ENCODE measurements at places on chromosomes 1 and 21.

DNA sequence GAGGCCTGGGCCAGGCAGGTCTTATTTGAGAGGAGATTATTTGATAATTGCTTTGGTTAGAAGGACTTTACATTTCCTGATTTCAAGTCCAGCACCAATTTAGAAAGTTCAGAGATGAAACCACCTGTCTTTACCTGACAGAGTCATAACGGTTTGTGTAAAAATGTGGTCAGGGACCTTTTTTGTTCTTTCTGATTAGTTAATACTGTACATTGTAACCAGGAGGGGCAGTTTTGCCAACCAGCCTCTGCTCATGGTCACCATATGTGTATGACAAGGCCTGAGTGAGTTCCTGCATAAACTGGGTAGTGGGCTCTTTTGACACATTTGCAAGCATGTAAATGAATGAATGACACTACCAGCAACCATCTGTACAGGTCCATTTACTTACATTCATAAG lies 55.8 kb downstream of the VANGL1 start:
- DNase-seq: no peak

- no peak for DNase-seq
Observed at GRCh38 chr1:36257375-36257767, 33.1 kb downstream of the THRAP3 start.

DNA sequence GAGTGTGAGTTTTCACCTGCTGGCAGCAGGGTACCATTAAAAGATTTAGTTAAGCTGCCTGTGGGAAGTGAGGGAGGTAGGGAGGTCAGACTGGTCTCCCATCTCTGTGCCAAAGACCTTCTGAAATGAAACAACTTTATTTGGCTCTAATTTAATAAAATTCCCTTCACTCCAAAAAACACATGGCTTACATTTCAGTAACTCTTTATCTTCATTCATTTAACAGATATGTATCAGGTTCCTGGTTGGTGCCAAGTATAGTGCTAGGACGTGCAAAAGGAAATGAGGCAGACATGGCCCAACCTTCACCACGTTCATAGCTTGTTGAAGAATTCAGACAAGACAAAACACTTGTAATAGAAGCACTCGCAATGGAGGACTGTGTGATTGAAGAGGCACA lies 282.3 kb downstream of the SEC16B start:
- no peak for DNase-seq

GRCh38 chr1:74611887-74612286 lies 61.7 kb downstream of the ERICH3 start:
- DNase-seq: no peak

DNA sequence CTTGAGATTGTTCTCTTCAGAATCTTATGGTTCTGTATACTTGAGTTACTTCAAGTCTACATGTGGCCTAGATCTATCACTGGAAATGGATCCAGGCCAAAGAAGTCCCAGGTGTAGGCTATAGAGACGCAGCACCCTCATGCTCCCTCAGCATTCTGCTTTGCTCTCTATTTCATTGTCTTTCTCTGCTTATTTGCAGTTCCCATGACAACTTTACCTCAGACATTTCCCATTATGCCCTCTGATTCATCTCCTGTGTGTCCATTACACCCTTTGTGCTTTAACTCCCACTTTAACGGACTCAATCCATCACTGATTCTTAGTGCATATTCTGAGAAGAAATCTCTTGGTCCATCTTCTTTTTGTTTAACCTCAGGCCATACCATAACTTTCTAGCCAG lies 236.9 kb upstream of the NRIP1 start:
- DNase-seq: no peak

DNA sequence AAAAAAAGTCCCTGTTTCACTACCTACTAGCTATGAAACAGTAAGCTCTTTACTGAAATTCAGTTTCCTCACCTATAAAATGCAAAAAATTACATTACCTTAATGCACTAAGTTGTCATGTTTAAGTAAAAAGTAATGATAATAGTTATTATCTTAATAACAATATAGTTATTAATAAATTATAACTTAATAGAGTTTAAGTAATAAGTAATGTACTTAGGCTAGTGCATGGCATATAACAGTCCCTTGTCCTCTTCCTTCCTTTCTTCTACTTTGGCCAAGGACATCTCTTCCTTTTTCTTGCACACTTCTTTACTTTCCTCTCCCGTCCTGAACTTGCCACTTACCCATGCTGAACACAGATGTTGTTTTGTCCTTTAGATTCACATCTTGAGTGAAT lies 9.0 kb downstream of the TMEM200B start:
- DNase-seq: no peak

GRCh38 chr1:247884797-247885413 lies 10.5 kb upstream of the OR2W3 start:
- no peak for DNase-seq

GRCh38 chr1:58454807-58455206 lies 91.7 kb downstream of the OMA1 start:
- no peak for DNase-seq

DNA sequence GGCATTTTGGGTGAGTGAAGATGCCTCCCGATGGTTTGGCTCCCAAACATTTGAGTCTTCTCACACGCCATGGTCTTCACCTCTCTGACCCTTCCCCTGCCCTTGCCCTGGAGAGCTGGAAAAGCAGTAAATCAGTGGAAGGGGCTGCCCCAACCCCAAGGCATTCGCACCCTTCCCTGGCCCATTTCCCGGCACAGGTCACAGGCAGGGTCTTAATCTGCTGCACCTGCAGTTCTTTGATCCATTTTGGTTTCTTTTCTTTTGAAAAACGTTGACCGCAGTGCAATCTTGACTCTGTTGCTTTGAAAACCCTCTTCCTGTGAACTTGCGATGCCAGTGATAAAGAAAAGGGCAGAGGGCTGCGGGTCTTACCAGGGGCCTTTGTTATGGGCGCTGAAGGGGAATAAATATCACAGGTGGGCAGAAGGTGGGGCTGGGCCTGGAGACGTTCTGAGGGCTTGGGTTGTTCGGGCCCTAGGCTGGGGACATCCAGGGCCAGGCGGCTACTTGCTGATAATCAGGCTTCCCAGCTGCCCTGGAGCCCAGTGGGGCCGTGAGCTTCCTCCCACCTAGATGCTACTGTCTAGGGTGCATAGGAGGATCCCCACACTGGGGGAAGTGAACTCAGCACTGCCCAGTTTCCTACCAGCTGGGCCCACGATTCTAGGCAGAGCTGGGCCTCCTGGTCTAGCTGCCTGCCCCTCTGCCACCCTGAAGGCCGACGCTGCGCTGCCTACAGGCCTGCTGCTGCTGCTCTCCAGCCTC lies 38.6 kb upstream of the EPS8L3 start:
- peak; percentile 47 for DNase-seq

GRCh38 chr1:167312871-167313270 lies 92.2 kb downstream of the POU2F1 start:
- DNase-seq: no peak

DNA sequence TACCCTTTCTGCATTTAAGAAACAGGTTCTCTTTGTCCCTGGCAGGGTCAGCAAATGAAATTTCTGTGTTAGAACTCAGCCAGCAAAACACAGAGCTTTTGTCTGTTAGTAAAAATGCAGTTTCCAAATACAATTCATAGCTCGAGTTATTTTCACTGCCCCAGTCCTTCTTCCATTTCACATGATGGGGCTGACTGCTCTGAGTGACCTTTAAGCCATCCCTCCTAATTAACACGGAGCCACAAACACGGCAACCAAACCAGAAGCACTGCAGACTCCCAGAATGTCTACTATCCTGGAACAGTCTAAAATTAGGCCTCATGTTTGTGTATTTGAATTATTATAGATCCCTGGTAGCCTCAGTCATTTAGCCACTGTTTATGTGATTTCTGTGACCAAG lies 99.1 kb upstream of the RGS4 start:
- DNase-seq: no peak

- DNase-seq: no peak
Observed at GRCh38 chr1:109849655-109850054, 61.0 kb upstream of the CSF1 start.

GRCh38 chr1:2047749-2048729 lies 2.2 kb upstream of the PRKCZ start:
- DNase-seq: no peak

- DNase-seq: no peak
Observed at GRCh38 chr1:236089046-236089773, 24.3 kb upstream of the NID1 start.

DNA sequence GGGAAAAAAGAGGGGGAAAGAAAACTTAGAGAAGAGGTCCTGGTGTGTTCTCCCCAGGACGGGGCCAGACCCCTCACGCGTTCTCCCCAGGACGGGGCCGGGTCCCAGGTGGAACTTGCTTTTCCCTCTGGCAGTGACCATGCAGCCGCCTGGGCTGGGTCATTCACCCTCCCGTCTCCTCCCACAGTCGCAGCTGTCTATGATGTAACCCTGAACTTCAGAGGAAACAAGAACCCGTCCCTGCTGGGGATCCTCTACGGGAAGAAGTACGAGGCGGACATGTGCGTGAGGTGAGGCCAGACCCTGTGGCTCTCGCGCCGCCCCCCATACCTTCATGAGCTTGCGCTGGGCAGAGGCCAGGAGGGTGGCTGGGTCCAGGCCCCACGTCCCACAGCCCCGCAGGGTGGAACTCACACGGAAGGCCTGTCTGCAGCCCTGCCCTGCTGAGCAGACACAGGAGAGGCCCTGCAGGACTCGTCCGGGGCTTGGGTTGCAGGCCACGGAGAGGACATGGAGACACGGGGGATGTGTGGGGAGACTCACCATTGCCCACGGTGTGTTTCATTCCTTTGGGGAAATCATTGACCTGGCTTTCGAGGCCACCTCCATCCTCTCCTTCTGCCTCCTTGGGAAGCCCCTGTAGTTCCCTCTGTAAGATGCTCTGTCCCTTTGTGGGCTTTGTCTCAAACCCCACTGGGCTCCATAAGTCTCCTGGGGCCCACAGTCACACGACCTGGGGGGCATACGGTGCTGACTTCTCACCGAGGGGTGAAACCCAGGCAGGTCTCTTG lies 40.7 kb upstream of the TRAPPC10 start:
- DNase-seq: no peak

GRCh38 chr1:110870721-110871388 lies 2.1 kb upstream of the CD53 start:
- no peak for DNase-seq

DNA sequence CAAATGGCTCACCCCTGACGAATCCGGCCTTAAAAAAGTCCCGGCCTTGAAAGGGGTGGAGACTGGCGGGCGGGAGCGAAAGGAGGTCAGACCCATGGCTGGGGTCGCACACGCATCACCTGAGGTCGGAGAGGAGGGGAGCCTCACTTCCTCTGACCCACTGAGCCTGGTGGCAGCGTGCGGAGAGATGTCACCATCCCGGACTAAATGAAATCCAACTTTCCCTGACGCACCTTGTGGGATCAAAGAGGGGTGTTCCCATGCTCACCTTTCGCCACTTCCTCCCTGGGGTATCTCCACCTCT lies 709 bp upstream of the SLC41A1 start:
- DNase-seq: peak; percentile 7

GRCh38 chr1:161766102-161766981 lies at the start of gene ATF6:
Gene ATF6, plus strand, starts transcription at chr1:161766320. Its CDS starts 41 bp downstream, at chr1:161766361.
- DNase-seq: peak; percentile 65

- DNase-seq: no peak
Observed at GRCh38 chr21:44767834-44768831, 33.5 kb downstream of the UBE2G2 start.

GRCh38 chr1:248825573-248825908 lies 174 bp downstream of the SH3BP5L start:
- DNase-seq: no peak

DNA sequence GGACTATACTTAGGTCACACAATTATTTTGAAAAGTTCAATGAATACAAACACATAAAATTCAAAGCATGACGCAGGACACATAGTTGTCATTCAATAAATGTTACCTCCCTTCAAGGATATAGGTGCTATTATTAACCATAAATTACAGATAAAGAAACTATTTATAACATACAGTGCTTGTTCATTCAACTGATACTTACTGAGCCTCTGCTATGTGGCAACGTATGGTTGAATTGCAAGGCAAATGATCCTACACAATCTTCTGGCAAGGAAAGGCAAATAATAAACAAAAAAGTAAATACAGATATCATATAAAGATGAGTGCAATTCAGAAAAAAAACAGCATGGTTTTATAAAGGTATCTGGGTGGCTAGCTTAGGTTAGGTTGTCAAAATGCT lies 614.7 kb downstream of the LTN1 start:
- DNase-seq: no peak

DNA sequence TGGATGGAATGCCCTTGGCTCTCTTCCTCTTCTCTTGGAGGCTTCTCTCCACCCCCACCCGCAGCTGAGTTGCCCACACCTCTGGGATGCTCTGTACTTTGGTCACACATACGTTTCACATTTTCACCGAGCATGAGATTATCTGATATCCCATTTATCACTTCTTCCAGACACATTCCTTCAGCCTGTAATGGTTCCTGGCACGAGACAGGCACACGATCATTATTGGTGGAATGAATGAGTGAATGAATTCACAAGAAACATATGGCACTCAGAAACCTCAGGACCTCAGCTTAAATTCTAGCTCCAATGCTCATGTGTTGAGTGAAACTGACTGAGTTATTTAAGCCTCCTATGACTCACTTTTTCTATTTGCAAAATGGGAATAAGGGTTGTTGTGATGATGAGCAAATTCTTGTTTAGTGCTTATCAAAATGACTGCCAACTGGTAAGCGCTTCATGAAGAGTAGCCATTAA lies 242.7 kb upstream of the JUN start:
- DNase-seq: no peak

- no peak for DNase-seq
Observed at GRCh38 chr1:45089711-45090110, 77.7 kb downstream of the UROD start.

DNA sequence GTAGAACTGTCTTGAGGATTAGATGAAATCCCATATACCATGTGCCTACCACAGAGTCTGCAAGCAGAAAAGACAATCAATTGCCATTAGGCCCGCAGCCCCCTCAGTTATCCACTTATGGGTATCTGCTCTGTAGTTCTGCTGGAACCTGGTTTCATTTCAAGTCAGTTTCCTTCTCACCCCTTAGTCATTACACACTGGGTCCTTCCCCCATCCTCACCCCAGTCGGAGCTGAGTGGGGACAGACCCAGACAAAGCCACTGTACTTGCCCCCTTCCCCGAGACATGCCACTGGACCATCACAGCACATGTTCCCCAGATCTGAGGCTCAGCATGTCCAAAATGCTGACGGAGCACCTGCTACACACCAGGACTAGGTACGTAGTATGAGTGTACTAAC lies 21.2 kb downstream of the PGLYRP3 start:
- no peak for DNase-seq

DNA sequence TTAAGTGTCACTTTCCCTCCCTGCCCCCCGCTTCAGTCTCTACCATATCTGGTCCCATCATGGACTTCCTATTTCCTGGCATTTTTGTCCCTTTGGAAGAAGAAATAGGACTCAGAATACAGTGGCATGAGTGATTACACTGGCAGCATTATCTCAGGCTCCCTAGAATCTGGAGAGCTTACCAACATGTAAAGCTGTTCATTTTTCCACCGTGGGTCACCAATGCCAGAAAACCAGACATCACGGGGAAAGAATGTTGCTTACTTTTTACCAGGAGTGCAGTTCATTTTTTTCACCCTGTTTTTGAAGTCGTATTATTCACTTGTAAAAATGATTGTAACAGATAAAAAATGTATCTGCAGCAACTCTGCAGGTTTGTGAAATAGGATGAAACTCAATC lies 44.8 kb downstream of the BACH1 start:
- DNase-seq: no peak

All from stimulated activated CD4-positive, alpha-beta T cell treated with anti-CD3 and anti-CD28 coated beads, Interleukin-4, amount 100 ng/mL, for 4 hours (primary cell).